Epithelial cell of prostate (primary cell): ENCODE measurements at places on chromosomes 5 and 9.

DNA sequence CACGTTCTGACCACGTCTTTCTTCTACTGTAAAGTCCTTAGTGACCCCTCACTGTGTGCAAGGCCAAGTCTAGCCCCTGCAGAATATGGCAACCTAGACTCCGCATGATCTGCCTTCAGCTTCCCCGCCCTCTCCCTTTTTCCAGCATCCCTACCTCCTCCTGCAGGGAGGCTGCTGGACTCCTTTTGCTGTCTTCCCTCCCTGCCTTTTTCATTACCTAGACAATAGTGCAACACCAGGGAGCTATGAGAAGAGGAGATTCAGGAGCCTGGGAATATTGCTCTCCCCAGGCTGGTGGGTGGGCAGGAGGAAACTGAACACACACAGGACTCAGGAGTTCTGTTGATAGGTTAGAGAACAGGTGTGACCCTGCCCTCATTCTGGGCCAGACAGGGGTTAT lies 33.1 kb upstream of the LARP1 start:
- no peak for DNase-seq

GRCh38 chr9:21852754-21853153 lies 50.3 kb downstream of the MTAP start:
- DNase-seq, result no peak

DNA sequence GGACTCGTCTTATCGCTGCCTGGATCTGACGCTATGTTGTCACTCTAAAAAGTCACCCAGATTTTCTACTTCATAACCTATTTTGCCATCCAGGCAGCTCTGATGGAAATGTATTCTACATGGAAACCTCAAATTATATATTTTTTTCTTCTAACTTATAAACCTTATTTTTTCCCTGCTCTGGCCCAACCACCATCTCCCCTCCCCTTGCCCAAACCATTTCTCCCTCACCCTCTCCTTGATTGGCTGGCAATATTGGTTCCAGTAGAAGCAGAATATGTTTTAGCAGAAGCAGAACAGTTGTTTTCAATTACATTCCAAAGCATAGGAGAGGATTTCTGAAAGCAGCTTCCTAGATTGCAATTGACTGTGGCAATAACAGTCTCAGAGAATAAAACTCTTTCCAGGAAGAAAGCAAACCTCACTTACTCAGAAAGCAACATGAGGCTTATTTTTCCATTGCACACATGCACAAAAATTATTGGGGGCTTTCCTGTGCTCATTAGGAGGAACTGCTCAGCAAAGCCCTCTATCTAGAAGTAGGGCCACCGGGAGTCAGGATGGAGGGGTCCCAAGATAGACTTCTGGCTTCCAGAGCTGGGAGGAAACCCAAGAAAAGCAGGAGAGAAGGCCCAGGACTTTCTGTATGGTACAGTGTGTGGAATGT lies 191.8 kb downstream of the ESM1 start:
- DNase-seq, result no peak

GRCh38 chr5:122849771-122850170 lies 4.4 kb downstream of the SNX24 start:
- DNase-seq, result peak; percentile 62

DNA sequence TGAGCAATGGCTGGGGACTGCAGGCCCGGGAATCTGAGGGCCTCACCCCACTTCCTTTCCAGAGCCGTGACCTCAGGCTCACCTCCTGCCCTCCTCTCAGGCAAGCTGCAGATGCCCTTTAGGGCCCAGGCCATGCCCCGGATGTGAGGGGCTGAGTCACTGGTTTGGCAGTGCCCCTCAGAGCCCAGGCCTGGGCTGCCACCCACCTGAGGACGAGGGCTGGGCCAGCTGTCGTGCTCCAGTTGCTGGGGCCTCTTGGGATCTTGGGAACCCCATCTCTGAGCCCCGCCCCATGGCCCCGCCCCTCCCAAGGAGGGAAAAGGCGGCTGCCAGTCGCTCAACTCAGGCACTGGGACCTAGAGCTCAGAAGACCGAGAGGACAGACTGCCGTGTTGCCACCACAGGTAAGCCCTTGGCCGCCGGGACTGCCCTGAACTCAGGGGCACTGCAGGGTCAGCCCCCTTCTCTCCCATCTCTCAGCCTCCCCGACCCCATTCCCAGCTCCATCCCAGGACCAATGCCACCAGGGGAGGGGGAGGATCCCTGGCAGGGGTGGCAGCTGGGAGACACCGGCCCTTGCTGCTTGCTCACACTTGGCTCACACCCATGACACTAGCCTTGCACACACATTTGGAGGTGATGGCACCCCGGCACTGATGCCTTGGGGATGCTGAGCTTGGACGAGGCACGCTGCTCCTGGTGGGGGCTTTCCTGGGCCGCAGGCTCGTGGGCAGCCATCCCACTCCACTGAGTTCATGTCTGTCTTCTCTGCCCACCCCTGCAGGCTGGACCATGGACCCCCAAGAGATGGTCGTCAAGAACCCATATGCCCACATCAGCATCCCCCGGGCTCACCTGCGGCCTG lies at the start of gene CYSRT1:
TSS of gene CYSRT1 (plus strand) at position 345 of the 865 bp plus-strand sequence. CDS start at position 793, 448 bp downstream.
- DNase-seq, result no peak
